Activated naive CD8-positive, alpha-beta T cell treated with anti-CD3 and anti-CD28 coated beads for 36 hours (primary cell): ENCODE measurements at places on chromosomes 1 and 21.

GRCh38 chr1:230548357-230548756 lies 93.9 kb upstream of the COG2 start:
- H3K4me1 ChIP-seq: no peaks in the 10 kb centered on the region
- H3K4me3 ChIP-seq: no peak overlapping the region
- no peak for DNase-seq
- no peaks in the 10 kb centered on the region for H3K36me3 ChIP-seq
- no peak overlapping the region for H3K27ac ChIP-seq

GRCh38 chr1:114854693-114855320 lies at the start of gene SYCP1:
Gene SYCP1, plus strand, starts transcription at chr1:114854863. Its CDS starts 602 bp downstream, at chr1:114855465.
- H3K27ac ChIP-seq: no peak within 1 kb of the TSS
- no peaks in the 10 kb centered on the region for H3K36me3 ChIP-seq
- DNase-seq: no peak
- H3K4me1 ChIP-seq: peaks cover 9% of the 10 kb centered on the region
- H3K27me3 ChIP-seq: peaks cover 58% of the 10 kb centered on the region

- peaks cover 13% of the 10 kb centered on the region for H3K4me1 ChIP-seq
- no peak for DNase-seq
- H3K27ac ChIP-seq: no peak overlapping the region
- H3K4me3 ChIP-seq: no peak overlapping the region
- H3K36me3 ChIP-seq: no peaks in the 10 kb centered on the region
Observed at GRCh38 chr21:36082237-36082664, 12.4 kb downstream of the CBR1 start.

- H3K4me3 ChIP-seq: no peak overlapping the region
- no peak for DNase-seq
- H3K27me3 ChIP-seq: no peaks in the 10 kb centered on the region
- H3K4me1 ChIP-seq: peaks cover 31% of the 10 kb centered on the region
Observed at GRCh38 chr21:15521644-15522001, 208.2 kb upstream of the USP25 start.

- no peak overlapping the region for H3K27ac ChIP-seq
- H3K36me3 ChIP-seq: no peaks in the 10 kb centered on the region
- no peaks in the 10 kb centered on the region for H3K27me3 ChIP-seq
- no peak for DNase-seq
- H3K4me1 ChIP-seq: peaks cover 16% of the 10 kb centered on the region
Observed at GRCh38 chr1:167194182-167194581, 26.5 kb upstream of the POU2F1 start.

DNA sequence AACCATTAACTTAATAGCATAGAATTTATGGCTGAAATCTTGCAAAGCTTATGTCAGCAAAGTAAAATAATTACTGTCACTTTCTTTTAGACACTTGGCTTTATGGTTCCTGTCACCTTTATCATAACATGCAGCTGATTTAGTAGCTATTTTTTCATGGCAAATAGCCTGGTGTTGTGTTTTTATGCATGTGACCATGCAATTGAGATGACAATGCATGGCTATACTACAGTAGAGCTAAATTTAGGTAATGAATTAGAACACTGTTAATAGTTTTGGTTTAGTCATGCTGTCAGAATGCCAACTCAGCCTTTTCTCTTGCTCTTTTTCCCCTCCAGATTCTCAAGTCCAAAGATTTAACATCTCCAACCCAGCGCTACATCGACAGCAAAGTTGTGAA lies 88.6 kb downstream of the TGFB2 start:
- no peaks in the 10 kb centered on the region for H3K36me3 ChIP-seq
- DNase-seq: no peak
- H3K4me1 ChIP-seq: no peaks in the 10 kb centered on the region
- no peak overlapping the region for H3K27ac ChIP-seq
- H3K27me3 ChIP-seq: peaks cover 17% of the 10 kb centered on the region
- no peak overlapping the region for H3K4me3 ChIP-seq

- H3K36me3 ChIP-seq: no peaks in the 10 kb centered on the region
- H3K4me1 ChIP-seq: no peaks in the 10 kb centered on the region
- H3K27ac ChIP-seq: no peak overlapping the region
- no peak overlapping the region for H3K4me3 ChIP-seq
Observed at GRCh38 chr1:194512957-194513356, 1326.5 kb upstream of the B3GALT2 start.

DNA sequence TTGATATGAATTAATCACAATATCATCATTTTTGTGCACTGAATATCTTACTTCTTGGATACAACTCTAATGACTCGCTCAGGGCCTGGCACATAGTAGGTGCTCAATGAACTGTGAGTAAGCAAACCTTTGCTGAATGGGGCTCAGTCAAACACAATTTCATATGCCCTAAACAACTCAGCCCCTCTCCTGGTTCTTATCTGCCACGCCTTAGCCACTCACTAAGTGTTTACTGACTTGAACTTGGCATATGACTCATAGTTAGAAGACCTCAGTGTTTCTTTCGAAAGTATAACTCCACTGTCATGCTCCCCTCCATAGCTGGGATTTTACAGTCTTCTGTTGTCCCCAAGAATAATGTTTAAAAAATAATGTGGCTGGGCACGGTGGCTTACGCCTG lies 4.8 kb upstream of the IFNLR1 start:
- peaks cover 67% of the 10 kb centered on the region for H3K4me1 ChIP-seq
- DNase-seq: peak; percentile 51
- H3K4me3 ChIP-seq: peak overlapping the region; percentile 19

DNA sequence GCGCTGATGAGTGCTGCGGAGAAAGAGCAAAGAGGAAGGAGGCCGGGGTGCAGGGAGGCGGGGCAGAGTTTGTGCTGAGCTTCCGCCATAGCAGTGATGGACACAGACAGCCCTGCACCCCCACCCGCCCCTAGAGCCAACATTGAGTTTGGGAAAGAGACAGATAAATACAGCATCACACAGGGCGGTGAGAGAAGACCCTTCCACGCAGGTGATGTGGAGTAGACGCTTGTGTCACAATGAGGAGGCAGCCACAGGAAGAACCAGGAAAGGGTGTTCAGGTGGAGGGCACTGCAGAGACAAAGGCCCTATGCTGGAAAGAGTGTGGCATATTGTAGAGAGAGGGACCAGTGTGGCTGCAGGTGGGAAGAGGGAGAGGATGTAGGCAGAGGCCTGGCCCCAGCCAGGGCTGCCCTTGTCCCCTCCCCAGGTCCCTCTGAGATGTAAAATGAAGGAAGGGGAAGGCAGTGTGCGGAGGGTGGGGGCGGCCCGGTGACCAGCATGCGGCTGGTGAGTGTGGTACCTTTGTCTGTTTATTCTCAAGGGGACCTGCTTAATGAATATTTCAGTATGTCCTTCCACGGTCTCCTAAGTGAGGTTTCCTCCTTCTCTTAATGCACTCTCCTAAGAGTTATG lies 194.4 kb upstream of the TMEM51 start:
- no peak for DNase-seq
- no peaks in the 10 kb centered on the region for H3K4me1 ChIP-seq
- H3K36me3 ChIP-seq: peaks cover 1% of the 10 kb centered on the region
- H3K27ac ChIP-seq: no peak overlapping the region
- no peak overlapping the region for H3K4me3 ChIP-seq
- no peaks in the 10 kb centered on the region for H3K27me3 ChIP-seq

GRCh38 chr1:170064821-170065220 lies 9.7 kb downstream of the KIFAP3 start:
- no peak for DNase-seq
- H3K27ac ChIP-seq: no peak overlapping the region
- H3K4me1 ChIP-seq: peaks cover 35% of the 10 kb centered on the region
- H3K4me3 ChIP-seq: no peak overlapping the region
- H3K36me3 ChIP-seq: peaks cover 33% of the 10 kb centered on the region

DNA sequence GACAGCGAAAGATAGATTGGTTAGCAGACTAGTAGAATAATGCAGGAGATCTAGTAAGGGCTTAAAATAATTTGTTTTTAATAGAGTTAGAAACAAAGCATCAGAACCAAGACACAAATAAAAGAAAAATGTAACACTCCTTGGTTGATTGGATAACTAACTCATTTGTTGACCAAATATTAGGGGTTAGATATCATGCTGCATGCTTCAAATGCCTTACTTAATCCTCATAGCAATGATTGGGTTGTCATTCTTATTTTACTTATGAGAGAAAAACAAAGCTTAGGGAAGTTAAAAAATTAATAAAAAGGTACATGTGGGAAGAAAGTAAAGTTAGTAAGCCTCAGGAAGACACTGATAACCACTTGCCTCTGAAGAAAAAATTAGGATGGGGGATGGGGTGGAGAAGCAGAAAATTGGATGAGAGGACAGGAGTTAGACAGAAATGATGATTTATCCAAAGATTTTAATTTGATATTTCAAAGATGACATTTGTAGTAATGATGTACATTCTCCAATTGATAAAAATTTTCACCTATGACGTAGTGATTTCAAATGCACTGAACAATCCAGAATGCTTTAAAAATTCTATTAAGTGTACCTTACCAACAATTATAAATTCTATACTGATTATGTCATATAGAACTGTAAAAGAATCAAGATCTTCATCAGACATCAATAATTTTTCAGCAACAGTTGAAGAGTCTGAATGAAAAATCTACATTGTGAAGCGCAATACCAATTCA lies 374.7 kb downstream of the COL11A1 start:
- no peak overlapping the region for H3K4me3 ChIP-seq
- no peaks in the 10 kb centered on the region for H3K36me3 ChIP-seq
- no peaks in the 10 kb centered on the region for H3K27me3 ChIP-seq
- H3K4me1 ChIP-seq: no peaks in the 10 kb centered on the region
- DNase-seq: no peak
- H3K27ac ChIP-seq: no peak overlapping the region

- no peaks in the 10 kb centered on the region for H3K27me3 ChIP-seq
- DNase-seq: no peak
- H3K4me1 ChIP-seq: no peaks in the 10 kb centered on the region
- no peak overlapping the region for H3K27ac ChIP-seq
- no peak overlapping the region for H3K4me3 ChIP-seq
- no peaks in the 10 kb centered on the region for H3K36me3 ChIP-seq
Observed at GRCh38 chr1:195591917-195592672, 1016.1 kb downstream of the KCNT2 start.

- no peak overlapping the region for H3K27ac ChIP-seq
- H3K4me3 ChIP-seq: no peak overlapping the region
- DNase-seq: no peak
- peaks cover 6% of the 10 kb centered on the region for H3K4me1 ChIP-seq
Observed at GRCh38 chr21:42301371-42302075, 13.7 kb downstream of the TFF3 start.

- H3K27ac ChIP-seq: no peak overlapping the region
- peaks cover 26% of the 10 kb centered on the region for H3K4me1 ChIP-seq
- no peaks in the 10 kb centered on the region for H3K36me3 ChIP-seq
- no peak for DNase-seq
- H3K4me3 ChIP-seq: no peak overlapping the region
- H3K27me3 ChIP-seq: no peaks in the 10 kb centered on the region
Observed at GRCh38 chr1:151817353-151817730, 12.1 kb upstream of the LINGO4 start.

DNA sequence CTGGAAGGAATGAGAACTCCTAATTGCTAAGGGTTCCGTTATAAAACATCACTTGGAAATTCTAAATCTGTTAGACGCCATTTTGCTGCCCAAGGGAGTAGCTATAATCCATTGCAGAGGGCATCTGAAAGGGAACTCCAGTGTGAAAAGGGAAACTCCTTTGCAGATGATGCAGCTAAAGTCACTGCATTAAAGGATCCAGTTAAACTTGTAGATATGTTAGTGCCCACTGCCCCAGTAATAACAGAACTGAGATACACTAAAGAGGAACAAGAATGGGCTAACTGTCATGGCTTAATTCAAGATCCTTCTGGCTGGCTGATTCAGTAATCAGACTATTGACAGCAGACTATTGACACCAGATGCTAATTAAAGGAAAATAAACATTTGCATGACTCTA lies 81.8 kb upstream of the KIAA0040 start:
- no peak for DNase-seq
- no peaks in the 10 kb centered on the region for H3K4me1 ChIP-seq
- no peak overlapping the region for H3K4me3 ChIP-seq
- H3K27ac ChIP-seq: no peak overlapping the region
- no peaks in the 10 kb centered on the region for H3K27me3 ChIP-seq

DNA sequence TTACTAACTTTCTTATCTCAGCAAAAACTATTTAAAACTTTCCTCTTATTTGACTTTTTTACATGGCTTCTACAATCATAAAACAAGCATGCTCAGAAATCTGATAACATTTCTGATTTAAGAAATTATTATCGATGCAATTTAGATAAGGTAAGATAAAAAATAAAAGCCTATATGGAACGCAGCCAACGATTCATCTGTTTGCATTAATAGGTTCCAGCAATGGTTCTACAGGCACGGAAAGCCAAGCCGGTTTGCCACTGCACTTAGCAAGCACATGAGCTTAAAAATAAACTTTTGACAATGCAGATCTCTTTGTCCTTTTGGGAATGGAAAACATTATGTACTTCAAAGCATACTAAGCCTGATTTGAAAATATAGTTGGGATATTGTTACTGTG lies 77.5 kb upstream of the KCNK2 start:
- H3K36me3 ChIP-seq: no peaks in the 10 kb centered on the region
- H3K27ac ChIP-seq: no peak overlapping the region
- H3K4me3 ChIP-seq: no peak overlapping the region
- no peaks in the 10 kb centered on the region for H3K4me1 ChIP-seq
- no peak for DNase-seq

GRCh38 chr1:111973150-111973790 lies 16.2 kb downstream of the KCND3 start:
- no peaks in the 10 kb centered on the region for H3K36me3 ChIP-seq
- no peak for DNase-seq
- no peaks in the 10 kb centered on the region for H3K4me1 ChIP-seq
- peaks cover 69% of the 10 kb centered on the region for H3K27me3 ChIP-seq
- H3K27ac ChIP-seq: no peak overlapping the region

GRCh38 chr1:6075748-6076147 lies 30.1 kb downstream of the KCNAB2 start:
- no peaks in the 10 kb centered on the region for H3K4me1 ChIP-seq
- H3K27ac ChIP-seq: no peak overlapping the region
- peaks cover 13% of the 10 kb centered on the region for H3K36me3 ChIP-seq

DNA sequence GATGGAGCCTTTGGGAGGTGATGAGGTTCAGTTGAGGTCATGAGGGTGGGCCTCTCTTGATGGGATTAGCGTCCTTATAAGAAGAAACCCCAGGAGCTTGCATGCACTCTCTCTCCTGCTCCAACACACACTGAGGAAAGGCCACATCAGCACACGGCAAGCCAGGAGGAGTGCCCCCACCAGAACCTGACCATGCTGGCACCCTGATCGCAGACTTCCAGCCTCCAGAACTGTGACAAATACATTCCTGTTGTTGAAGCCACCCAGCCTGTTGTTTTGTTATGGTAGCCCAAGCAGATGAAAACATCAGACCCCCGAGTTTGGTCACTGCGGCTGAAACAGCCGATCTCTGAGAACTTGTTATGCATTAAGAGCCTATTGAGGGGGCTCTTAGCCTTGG lies 64.8 kb upstream of the SOD1 start:
- no peak for DNase-seq
- no peaks in the 10 kb centered on the region for H3K36me3 ChIP-seq
- H3K27ac ChIP-seq: no peak overlapping the region
- H3K27me3 ChIP-seq: no peaks in the 10 kb centered on the region
- H3K4me1 ChIP-seq: no peaks in the 10 kb centered on the region

GRCh38 chr1:221704306-221704705 lies 37.6 kb downstream of the DUSP10 start:
- H3K27ac ChIP-seq: no peak overlapping the region
- H3K36me3 ChIP-seq: peaks cover 49% of the 10 kb centered on the region
- no peak overlapping the region for H3K4me3 ChIP-seq
- H3K4me1 ChIP-seq: peaks cover 20% of the 10 kb centered on the region
- no peak for DNase-seq
- no peaks in the 10 kb centered on the region for H3K27me3 ChIP-seq
